ENCODE measurements at places on chromosomes 7 and 10.

GRCh38 chr7:1253681-1254181 lies 21.1 kb downstream of the UNCX start:
- no peak for DNase-seq

DNA sequence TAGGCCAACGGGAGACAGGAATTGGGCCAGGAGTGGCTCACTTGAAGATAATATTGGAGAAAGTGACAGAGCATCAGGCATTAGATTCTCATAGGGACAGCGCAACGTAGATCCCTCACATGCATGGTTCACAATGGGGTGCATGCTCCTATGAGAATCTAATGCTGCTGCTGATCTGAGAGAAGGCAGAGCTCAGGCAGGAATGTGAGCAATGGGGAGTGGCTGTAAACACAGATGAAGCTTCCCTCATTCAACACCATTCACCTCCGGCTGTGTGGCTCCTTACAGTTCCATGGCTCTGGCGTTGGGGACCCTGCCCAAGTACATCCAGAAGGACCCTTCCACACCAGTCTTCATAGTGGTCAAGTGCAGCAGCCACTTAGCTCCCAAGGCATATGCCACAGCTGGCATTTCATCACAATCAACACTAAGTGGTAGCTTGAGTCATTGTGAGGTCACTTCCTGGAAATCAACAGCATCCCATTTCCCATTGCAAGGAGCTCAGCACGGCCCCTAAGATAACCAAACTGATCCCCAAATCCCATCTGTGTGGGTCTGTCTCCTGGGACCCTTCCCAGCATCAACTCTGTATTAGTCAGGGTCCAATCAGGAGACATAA lies 174.5 kb downstream of the TPST1 start:
- DNase-seq: no peak

- DNase-seq: no peak
Observed at GRCh38 chr10:5447056-5447455, 34.7 kb downstream of the NET1 start.

GRCh38 chr7:122300956-122301833 lies 3.4 kb downstream of the FEZF1 start:
- no peak for DNase-seq

GRCh38 chr7:43249823-43250145 lies 137.3 kb downstream of the HECW1 start:
- no peak for DNase-seq

DNA sequence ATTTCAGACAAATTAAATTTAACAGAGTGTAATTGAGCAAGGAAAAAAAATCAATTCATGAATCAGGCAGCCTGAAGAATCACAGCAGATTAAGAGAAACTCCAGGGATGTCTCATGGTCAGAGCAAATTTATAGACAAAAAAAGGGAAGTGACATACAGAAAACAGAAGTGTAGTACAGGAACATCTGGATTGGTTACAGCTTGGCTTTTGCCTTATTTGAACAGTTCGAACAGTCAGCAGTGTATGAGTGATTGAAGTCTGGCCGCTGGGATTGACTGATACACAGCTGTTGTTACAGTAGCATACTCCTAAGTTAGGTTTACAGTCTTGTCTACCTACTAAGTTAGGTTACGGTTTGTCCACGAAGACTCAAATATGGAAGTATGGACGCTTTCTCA lies 255.3 kb downstream of the HPSE2 start:
- DNase-seq: no peak

DNA sequence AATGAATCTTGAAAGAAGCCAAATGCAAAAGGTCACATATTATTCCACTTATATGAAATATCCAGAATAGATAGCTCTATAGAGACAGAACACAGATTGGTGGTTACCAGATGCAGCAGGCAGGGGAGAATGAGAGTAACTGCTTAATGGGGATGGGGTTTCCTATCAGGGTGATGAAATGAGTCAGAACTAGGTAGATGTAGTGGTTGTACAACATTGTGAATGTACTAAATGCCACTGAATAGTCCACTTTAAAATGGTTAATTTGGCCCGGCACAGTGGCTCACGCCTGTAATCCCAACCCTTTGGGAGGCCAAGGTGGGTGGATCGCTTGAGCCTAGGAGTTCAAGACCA lies 9.4 kb upstream of the SLC25A28 start:
- no peak for DNase-seq

DNA sequence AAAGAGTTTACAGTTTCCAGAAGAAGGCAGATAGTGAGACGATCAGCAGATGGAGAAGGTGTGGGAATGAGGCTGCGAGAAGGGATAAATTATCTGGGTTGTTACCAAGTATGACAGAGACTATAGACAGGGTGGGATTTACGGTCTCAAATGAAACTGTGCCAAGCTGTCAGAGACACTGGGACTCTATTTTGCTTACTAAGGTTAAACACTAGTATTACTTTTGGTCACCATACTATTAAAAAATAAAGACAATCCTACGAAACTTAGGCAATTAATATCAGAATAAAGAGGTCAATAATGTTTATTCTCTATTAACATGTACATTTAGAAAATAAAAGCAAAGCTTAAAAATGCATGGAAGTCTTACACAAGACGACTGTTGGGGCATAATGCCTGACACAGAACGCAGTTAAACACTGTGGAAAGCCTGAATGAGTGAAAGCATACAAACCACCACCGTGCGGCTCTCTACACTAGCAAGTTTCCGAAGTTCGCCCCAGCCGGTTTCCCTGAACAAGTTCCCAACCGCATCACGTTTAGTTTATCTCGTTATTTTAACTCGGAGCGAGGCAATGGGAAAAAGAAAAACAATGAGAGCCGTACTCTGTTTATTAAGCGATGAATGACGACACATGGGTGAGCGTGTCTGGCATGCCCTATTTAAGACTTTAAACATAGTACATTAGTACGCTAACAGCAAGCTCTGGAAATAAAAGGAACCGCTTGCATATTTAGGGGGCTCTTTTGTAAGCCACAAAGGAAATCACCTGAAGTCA lies 909 bp upstream of the CC2D2B start:
- peak; percentile 36 for DNase-seq

- no peak for DNase-seq
Observed at GRCh38 chr7:99123571-99124033, 20.3 kb downstream of the SMURF1 start.

GRCh38 chr10:129966889-129967578 lies 3.0 kb upstream of the EBF3 start:
- no peak for DNase-seq

DNA sequence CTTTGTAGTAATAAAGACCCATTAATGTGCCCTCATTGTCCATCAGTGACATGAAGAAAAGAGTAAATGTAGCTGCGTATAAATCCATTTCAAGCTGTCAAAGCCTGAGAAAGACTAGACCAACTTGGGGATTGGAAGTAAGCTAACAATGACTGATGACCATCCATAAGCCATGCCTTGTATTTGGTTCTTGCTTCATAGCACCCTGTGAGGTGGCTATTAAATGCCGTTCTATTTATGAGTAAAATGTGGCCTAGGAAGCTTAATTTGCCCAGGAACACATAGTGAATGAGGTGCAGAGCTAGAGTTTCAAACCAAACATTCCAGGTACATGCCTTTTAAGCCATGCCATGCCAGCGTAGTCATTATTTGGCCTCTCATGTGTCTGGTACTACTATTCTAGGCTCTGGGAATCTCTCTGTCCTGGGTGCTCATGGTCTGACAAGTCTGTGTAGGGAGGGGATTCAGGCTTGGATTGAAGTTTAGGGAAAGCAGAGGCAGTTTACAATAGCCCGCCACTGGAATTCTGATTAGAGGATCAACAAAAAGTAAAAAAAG lies 92.1 kb downstream of the ZNF277 start:
- DNase-seq: no peak

GRCh38 chr7:99562832-99563231 lies 4.4 kb downstream of the ZNF655 start:
- DNase-seq: no peak

DNA sequence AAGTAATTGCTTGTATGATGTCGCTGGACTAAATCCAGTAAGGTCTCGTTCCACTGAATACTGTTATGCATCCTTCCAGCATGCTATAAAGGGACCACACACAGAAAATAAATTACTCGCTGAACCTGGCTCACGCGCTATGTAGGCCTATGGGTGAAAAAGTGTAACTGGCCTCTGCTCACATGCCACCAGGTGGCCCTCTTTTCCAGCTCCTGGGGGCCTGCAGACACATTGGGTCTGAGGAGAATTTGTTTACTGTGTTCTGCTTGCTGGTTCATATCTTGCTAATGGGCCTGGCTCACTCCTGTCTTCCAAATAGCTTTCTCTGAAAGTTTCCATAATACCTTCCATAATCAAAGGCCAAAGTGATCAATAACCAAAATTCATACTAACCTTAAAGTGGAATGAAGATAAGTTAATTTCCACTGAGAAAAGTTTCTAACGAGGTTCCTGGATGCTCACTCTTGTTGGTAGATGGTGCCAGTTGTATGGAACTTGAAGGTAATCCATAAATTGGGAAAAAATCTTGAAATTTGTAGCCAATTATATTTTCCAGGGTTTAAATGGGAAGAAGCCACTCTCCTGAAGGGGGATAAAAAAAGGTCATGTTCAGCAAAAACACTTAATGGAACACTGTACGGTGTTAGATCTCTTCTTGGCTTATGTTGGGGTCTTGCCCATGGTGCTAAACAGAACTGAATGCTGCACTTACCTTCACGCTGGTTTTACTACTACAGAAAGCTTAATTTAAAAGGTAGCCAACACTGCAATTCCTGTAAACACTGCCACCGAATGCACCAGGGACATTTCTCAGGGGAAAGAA lies 27.0 kb upstream of the ZPBP start:
- no peak for DNase-seq

DNA sequence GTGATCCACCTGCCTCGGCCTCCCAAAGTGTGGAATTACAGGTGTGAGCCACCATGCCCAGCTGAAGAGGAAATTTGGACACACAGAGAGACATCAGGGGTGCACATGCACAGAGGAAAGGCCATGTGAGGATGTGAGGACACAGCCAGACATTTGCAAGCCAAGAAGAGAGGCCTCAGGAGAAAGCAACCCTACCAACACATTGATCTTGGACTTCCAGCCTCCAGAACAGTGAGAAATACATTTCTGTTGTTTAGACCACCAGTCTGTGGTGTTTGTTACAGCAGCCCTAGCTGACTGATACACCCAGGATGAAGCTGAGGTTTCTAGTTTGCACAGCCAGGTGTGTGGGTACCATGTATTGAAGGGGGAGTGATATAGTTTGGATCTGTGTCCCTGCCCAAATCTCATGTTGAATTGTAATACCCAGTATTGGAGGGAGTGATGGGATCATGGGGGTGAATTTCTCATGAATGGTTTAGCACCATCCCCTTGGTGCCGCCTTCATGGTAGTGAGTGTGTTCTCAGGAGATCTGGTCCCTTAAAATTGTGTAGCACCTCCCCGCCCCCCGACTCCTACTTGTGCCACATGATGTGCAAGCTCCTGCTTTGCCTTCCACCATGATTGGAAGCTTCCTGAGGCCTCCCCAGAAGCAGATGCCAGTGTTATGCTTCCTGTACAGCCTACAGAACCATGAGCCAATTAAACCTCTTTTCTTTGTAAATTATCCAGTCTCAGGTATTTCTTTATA lies 64.7 kb upstream of the DUSP5 start:
- DNase-seq: no peak

- DNase-seq: no peak
Observed at GRCh38 chr10:22704471-22704911, 9.9 kb downstream of the PIP4K2A start.

GRCh38 chr10:42640610-42641229 lies 2.4 kb upstream of the ZNF33B start:
- peak; percentile 83 for DNase-seq

GRCh38 chr10:126893206-126893605 lies 12.0 kb upstream of the DOCK1 start:
- no peak for DNase-seq

DNA sequence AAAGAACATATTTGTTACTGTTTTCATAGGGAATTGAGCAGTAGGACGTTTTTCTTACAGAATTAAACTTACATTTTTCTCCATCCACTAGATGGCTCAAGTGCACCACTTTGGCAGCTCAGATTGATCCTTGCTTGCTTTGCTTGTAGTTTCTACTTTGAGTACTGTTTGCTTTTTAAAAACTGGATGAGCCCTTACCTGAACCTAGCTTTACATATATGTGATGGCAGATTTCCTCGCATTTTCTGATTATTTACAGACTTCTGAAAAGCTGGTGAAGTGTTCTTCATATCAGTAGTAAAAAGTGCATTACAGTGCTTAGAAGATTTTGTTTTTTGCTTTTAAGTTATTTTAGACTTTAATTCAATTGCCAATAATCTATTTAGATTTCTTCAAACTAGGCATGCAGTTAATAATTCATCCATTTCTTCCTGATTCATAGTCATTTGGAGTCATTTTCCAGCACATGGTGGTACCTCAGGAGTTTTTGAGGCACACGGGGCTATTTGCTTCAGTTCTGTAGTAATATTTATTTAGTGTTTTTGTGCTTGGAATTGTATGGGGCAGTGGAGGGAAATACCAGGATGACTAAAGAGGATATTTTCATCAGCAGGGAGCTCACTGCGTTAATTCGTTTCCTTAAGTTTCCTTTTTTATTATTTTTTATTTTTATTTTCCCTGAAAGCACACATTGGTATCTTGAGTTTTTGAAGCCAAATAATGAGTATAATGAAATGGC lies 57.3 kb downstream of the MAPK8 start:
- peak; percentile 37 for DNase-seq

DNA sequence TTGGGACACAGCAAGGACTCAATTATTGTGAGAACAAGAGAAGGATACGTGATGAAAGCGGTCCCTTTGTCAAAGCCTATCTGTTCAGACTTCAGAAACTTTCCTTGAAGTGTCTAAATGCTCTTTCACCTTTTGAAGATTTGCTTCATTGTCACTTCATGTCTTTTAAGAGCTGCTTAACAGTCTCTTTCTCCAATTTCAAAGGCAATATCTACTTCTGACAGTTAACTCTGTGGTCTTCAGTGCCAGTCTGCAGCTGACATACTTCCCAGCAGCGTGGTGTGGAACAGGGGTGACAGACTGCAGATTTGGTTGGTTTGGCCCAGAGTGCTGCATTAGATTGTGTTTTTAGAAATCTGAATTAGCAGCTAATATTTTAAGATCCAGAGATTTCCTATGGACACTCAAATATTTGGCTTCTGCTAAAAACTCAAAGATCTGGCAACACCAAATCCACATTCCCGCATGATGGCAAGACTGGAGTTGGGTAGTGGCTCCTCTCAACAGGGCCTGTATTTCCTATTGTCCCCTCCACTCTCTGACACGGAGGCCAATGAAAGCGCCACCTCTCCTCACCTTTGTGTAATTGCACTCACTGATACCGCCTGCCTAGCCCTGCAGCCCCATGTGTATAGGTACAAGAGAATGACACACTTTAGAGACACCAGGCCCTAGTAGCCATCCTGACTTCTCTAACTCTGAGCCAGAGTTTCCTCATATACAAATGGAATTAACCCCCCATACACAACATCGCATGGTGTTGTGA lies 11.5 kb downstream of the SCRN1 start:
- DNase-seq: no peak

- no peak for DNase-seq
Observed at GRCh38 chr10:69397972-69398371, 18.7 kb downstream of the TACR2 start.

All from mucosa of gallbladder (tissue), 1 donor.